Cardiac muscle cell (in vitro differentiated cells and primary cell): ENCODE measurements at places on chromosomes 6 and 20. TPM values are rescaled to one million over a fixed set of nuclear protein-coding genes. Genes with fewer than 3 reads are reported as not detected.

Gene RWDD2A
- 5.6 and 5.9 TPM in 2 replicates for total RNA-seq

Gene BFSP1
- 3.2 and 7.1 TPM in 2 replicates for total RNA-seq

Gene ARFRP1
- total RNA-seq: 46.1 and 61.3 TPM in 2 replicates

Gene SLC35D3
- total RNA-seq: 0.74 and 2.4 TPM in 2 replicates

Gene IL17A
- not detected in 2 replicates for total RNA-seq

Gene EBF4
- total RNA-seq: 14.8 and 24.2 TPM in 2 replicates

Gene RIMS4
- total RNA-seq: 4.3 and 5.3 TPM in 2 replicates

Gene MYL9
- total RNA-seq: 579 and 882 TPM in 2 replicates

Gene CALHM5
- total RNA-seq: 0.11 TPM in 1 of 2 replicates, not detected in the other

Gene POU3F2
- 0.48 and 1.3 TPM in 2 replicates for total RNA-seq

Gene TNFAIP3
- total RNA-seq: 7.9 and 12.2 TPM in 2 replicates

Gene ARMC2
- total RNA-seq: 1.2 and 2.6 TPM in 2 replicates

Gene FAM83D
- 4.2 and 45.4 TPM in 2 replicates for total RNA-seq

Gene KCNQ2
- 13.7 and 18.0 TPM in 2 replicates for total RNA-seq

Gene BCAS1
- total RNA-seq: not detected in 2 replicates

Gene MYH7B
- total RNA-seq: 30.2 and 73.2 TPM in 2 replicates

Gene BLTP3A
- total RNA-seq: 14.4 and 20.6 TPM in 2 replicates

Gene SOBP
- 24.0 and 30.8 TPM in 2 replicates for total RNA-seq

Gene PYGB
- 243 and 268 TPM in 2 replicates for total RNA-seq

Gene SUMO4
- total RNA-seq: 0.70 and 3.3 TPM in 2 replicates

Gene SLC35B3
- 4.5 and 6.3 TPM in 2 replicates for total RNA-seq

Gene NR2E1
- not detected in 2 replicates for total RNA-seq

Gene DZANK1
- 2.1 and 2.5 TPM in 2 replicates for total RNA-seq

Gene GATA5
- 79.0 and 103 TPM in 2 replicates for total RNA-seq

Gene CD24
- total RNA-seq: 109 and 166 TPM in 2 replicates

Gene KCNK17
- total RNA-seq: not detected in 2 replicates

Gene OPRM1
- not detected in 2 replicates for total RNA-seq

Gene PAQR8
- total RNA-seq: 16.5 and 16.8 TPM in 2 replicates

Gene BNIP5
- total RNA-seq: 0.12 TPM in 1 of 2 replicates, not detected in the other

Gene MLIP
- 60.5 and 65.4 TPM in 2 replicates for total RNA-seq

Gene POU5F1
- 1.5 and 1.6 TPM in 2 replicates for total RNA-seq

Gene TMC2
- not detected in 2 replicates for total RNA-seq

Gene SLC22A23
- total RNA-seq: 14.6 and 24.9 TPM in 2 replicates

Gene SYCP2L
- 3.4 and 6.9 TPM in 2 replicates for total RNA-seq

Gene HUS1B
- 1.2 and 1.9 TPM in 2 replicates for total RNA-seq

Gene CD40
- 0.35 and 0.42 TPM in 2 replicates for total RNA-seq

Gene NKX2-4
- not detected in 2 replicates for total RNA-seq

Gene CFAP61
- not detected in 2 replicates for total RNA-seq

Gene HLA-DRA
- not detected in 2 replicates for total RNA-seq

Gene MATN4
- not detected in 2 replicates for total RNA-seq

Gene LBP
- not detected in 2 replicates for total RNA-seq

Gene PTCHD4
- total RNA-seq: 2.8 and 3.2 TPM in 2 replicates

Gene CCN6
- not detected in 2 replicates for total RNA-seq

Gene SIRPD
- total RNA-seq: not detected in 2 replicates

Gene TCF19
- 3.7 and 7.0 TPM in 2 replicates for total RNA-seq

Gene SLC22A2
- 0.18 TPM in 1 of 2 replicates, not detected in the other for total RNA-seq

Gene SEMG1
- total RNA-seq: not detected in 2 replicates

Gene SALL4
- 22.2 and 49.5 TPM in 2 replicates for total RNA-seq

Gene E2F1
- 21.2 and 34.6 TPM in 2 replicates for total RNA-seq

Gene HLA-A
- 164 and 177 TPM in 2 replicates for total RNA-seq

Gene AKIRIN2
- total RNA-seq: 48.3 and 82.6 TPM in 2 replicates

Gene PLG
- total RNA-seq: not detected in 2 replicates
